ENCODE measurements at places on chromosomes 2 and 18.

DNA sequence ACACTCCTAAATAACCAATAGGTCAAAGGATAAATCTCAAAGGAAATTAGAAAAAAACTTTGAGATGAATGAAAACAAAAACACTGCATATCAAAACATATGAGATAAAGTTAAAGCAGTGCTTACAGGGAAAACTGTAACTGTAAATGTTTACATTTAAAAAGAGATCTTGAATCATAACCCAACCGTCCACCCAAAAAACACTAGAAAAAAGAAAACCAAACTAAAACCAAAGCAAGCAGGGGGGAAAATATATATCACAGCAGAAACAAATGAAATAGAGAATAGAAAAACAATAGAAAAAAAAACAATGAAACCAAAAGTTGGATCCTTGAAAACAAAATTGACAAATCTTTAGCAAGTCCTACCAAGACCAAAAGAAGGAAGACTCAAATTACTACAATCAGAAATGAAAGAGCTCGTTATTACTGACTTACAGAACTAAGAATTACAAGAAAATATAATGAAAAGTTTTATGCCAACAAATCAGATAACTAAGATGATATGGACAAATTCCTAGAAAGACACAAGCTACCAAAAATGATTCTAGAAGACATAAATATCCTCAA is 65.6 kb downstream of the TLK1 start:
- DNase-seq: no peak

- no peak for DNase-seq
These were observed 136.1 kb downstream of the NEDD4L start for GRCh38 chr18:58180172-58180571.

- DNase-seq: no peak
These were observed 176.1 kb upstream of the HS6ST1 start for GRCh38 chr2:128494640-128495321.

DNA sequence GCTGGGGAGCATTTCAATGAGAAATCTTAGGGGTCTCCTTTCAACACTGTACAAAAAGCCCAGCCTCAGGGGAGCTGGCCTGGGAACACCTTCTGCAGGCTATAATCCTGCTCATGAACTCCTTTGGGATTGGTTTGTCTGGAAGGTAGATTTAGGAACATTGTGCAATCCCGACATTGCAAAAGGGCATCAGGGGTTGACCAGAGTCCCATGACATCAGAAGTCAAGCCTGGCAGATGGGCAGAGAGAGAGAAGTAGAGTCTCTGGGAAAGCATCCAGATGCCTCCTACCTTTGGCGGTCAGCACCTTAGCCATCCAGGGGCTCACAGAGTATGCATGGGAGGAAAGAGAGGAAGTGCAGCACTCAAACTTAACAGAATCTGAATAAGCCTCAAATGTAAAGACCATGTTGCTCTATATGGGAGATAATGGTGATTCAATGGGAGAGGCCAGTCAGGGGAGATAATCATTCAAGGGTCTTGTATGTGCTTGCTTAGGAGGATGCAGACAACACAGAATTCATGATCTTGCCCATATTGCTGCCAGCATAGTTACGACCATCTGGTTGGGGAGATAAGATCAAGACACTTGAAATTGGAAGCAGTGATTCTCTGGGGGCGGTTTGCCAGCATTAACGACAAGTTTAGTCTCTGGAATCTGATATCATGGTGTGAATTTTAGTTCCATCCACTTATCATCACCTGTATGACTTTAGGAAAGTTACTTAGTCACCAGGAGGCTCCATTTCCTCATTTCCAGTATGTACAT is 58.3 kb upstream of the UPP2 start:
- no peak for DNase-seq

DNA sequence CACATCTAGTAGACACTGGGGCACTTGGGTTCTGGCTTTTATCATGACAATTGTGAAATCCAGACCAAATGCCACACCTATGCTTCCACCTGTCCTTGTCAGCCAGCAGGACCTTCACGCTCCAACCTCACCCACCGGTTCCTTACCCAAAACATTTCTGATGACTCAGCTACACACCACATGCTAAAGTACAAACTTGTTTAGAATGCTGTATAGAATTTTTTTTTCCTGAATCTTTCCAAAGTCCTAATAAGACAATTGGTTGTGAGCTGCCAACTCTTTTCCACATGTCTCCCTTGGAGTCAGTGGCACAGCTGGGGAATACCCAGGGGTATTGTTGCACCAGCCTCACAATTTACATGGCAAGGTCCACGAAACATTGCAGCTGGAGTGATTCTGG is 75.5 kb upstream of the LPIN2 start:
- peak; percentile 28 for DNase-seq
